ENCODE measurements at places on chromosomes 6 and 20.

GRCh38 chr6:136317021-136317694 is 27.5 kb upstream of the BCLAF1 start:
- DNase-seq = peak; percentile 57

DNA sequence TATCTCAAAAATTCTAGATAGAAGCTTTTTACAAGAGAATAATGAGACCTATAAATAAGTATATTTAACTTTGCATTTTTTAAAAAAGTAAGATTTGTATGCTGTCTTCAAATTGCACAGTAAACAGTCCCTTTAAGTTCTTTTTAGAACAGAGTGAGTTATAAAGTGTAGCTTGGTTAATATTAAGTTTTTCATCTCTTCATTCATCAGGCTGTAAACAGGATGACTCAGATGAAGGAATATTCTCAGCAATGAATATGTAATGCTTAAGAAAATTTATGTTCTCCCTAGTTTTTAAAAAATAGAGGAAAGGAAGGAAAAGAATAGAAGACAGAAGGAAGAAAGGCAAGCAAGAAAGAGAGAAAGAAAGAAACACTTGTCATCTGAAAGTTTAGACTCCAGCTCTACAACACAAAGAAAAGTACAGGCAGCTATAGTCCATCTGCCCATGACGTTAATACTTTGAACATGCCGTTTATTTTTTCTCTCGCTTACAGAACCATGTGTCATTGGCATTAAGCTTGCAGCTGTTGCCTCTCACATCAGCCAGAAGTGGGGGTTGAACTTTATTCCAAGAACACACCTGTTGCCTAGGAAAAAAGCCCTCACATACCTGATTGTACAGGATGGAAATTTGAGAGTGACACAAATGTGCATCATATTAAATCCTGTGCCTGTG is 36.1 kb downstream of the CAP2 start:
- no peak for DNase-seq

GRCh38 chr20:40393197-40394079 is 295.6 kb downstream of the MAFB start:
- DNase-seq = no peak

GRCh38 chr6:21508753-21509152 is 84.8 kb upstream of the SOX4 start:
- no peak for DNase-seq

DNA sequence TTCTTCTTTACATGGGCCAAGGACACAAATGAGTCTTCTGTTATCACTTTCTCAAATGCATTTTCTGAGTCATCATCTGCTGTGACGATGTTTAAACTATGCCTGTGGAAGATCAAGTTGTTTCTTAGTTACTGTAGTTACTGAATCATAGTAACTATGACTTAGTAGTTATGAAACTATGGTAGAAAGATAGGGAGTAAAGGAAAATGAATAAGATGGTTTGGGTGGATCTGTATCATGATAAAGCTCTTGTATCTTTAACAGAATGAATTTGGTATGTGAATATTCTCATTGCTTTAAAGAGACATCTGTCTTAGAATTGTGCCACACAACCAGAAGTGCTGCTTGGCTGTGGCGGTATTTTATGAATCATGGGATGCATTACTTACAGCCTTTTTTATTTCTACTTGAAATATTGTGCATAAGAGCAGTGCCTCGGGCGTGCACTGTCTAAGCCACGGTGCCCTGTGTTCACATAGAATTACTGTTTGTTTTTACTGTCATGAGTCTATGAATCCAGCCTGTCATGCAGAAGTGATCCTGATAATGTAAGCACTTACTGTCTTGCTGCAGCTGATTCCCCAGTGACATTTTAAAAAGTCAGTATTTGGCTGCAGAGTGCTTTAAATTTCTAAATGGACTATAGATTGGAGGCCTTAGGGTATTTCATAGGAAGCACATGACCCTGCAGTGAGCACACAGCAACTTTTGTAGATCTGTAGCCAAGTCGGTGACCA is 215.2 kb downstream of the TMEM242 start:
- no peak for DNase-seq

- no peak for DNase-seq
These were observed 121.5 kb upstream of the FOXQ1 start for GRCh38 chr6:1190366-1190765.

DNA sequence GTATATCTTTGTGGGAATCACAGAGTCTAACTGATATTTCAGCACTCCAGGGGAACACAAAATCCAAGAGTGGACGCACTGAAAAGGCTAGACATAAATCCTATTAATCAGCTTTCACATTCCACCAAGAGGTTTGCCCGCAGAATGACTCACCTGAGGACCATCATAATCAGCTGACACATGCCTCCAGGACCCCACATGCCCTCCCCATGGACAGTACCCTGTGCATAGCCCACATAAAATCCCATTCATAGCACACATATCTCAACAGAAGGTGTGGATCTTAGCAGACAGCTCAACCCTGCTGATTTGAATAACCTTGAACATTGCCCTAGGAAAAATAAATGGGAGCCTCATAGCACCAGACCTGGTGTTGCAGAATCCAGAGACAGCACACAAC is 246.8 kb upstream of the TENT5A start:
- DNase-seq = no peak

DNA sequence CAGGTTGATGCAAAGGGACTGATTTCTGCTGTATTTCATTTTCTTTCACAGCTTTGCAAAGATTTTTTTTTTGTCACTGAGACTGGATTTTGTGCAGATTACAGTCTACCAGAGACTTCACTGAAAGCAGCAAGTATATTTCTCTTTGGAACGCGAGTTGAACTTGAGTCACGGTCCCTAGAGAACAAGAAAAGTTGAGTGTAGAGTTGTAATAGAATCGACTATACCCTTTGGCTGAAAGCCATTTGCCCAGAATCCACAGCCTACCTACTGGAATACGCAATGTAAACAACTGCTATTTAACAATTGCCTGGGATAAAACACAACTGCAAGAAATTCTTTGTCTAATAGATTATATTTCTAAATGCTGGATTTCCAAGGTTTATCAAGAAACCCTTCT is 520.6 kb downstream of the HDGFL1 start:
- no peak for DNase-seq

DNA sequence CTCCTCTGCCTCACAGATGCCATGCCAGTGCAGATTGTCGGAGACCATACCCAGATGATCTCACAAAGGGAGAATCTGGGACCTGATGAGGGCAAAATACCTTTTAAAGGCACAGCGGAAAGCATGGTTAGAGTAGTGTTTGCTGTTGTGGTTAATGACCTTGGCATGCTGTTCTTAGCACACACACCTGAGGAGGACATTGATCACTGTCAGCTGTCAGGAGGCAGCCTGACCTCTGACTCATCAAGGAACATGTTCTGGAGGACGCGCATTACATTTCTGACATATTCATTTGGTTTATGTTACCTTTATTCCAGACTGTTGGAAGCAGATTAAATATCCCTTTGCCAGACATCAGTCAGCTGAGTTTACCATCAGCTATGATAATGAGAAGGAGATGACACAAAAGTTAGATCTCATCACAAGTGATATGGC is 57.1 kb downstream of the GOPC start:
- no peak for DNase-seq

- DNase-seq = no peak
These were observed 292.0 kb downstream of the ALDH8A1 start for GRCh38 chr6:134657751-134658527.
